Neural progenitor cell (in vitro differentiated cells): ENCODE measurements at places on chromosomes 6 and 20.

DNA sequence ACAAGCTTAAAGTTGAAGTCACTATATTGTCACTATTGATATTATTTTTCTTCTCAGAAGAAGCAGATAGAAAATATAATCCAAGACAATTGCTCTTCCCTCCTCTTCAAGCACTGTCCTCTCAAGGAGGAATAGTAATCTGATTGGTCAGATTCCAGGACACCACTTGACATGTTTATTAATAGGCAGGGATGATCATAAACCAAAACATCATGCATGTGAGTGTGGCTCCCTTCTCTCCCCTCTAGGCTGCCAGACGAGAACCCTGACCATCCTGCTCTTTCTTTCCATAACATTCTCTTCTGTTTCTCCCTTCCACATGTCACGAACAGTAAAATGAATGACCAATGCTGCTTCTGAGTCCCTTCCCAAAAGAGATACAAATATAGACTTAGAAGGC lies 7.5 kb downstream of the ATG5 start:
- DNase-seq = no peak

DNA sequence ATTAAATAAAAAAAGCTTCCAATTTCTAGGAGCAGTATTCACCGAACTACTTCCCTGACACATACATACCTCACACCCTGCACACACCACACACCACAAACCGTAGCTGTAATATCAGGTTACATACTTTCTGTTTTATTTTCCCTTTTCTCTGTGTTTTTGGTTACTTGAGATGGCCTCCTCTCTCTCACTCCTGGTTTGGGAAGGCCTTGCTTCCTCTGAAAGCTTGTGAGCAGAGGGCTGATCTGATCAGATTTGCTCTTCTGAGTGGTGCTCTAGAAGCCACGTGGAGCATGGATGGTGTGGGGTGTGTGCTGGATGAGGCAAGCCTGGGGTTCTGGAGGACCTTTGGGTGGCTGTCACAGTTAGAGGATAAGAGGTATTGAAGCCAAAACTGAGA lies 20.9 kb downstream of the UTRN start:
- no peak for DNase-seq

GRCh38 chr6:82365016-82365795 lies 1.6 kb downstream of the TPBG start:
- DNase-seq = peak; percentile 62

- DNase-seq = peak; percentile 85
Observed at GRCh38 chr20:62921119-62921687, 5.1 kb downstream of the DIDO1 start.

GRCh38 chr6:11410539-11411307 lies 126.8 kb upstream of the TMEM170B start:
- no peak for DNase-seq

DNA sequence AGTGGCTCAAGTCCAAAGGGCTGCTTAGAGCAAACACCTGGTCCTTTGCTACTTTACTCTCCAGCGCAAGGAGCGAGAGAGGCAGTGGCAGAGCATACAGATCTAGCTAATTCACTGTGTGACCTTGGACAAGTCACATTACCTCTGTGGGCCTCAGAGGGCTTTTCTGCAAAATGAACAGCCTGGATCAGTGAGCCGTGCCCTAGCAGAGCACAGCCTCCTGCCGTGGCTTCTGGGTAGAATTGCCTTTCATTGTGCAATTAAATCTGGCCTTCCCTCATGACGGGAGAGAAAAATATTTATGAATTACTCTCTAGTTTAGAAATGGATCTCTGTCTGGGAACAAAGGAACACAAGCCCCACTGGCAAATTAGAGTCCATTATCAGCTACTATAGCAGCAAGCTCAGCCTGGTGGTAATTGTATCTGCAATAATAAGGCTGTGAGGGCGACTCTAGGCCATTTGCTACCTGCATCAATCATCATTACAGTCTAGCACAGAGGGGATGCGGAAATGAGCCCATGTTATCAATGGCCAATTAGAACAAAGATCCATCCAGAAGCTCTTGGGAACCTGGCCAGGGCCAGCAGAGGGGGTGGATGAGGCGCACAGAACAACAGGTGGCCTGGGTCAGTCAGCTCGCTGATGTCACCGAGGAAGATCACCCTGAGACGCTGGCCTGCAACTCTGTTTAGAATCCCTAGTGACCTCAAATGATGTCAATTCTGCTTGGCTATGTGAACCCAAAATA lies 114.2 kb upstream of the LY86 start:
- no peak for DNase-seq

- peak; percentile 81 for DNase-seq
Observed at GRCh38 chr6:107114926-107115694, at the start of gene BEND3. TSS of gene BEND3 (minus strand) at chr6:107115515. CDS start at chr6:107099285, 16,230 bp downstream.

DNA sequence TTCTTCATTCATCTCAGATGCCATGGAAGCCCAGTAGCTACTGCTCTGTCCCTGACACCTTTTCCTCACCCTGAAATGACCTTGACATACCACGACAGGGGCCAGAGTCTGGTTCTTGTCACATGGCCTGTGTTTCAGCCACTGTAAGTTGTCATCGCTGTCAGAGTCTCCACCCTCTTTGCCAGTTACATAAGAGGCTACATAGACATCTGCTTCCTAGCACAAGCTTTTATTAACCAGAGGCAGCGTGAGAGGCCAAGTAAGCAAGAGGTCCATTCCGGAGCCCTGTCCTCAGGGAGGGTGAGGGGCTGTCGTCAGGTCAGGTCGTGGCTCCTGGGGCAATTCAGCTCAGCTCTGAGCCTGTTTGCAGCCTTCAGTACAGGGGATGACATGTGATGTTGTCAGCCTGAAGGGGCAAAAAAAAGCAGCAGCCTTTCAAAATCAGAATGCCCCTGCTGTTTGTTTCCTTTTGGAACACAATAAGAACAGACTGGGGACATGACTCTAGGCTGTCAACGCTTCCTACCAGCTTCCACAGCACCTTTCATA lies 146.3 kb downstream of the MTFR2 start:
- peak; percentile 42 for DNase-seq

DNA sequence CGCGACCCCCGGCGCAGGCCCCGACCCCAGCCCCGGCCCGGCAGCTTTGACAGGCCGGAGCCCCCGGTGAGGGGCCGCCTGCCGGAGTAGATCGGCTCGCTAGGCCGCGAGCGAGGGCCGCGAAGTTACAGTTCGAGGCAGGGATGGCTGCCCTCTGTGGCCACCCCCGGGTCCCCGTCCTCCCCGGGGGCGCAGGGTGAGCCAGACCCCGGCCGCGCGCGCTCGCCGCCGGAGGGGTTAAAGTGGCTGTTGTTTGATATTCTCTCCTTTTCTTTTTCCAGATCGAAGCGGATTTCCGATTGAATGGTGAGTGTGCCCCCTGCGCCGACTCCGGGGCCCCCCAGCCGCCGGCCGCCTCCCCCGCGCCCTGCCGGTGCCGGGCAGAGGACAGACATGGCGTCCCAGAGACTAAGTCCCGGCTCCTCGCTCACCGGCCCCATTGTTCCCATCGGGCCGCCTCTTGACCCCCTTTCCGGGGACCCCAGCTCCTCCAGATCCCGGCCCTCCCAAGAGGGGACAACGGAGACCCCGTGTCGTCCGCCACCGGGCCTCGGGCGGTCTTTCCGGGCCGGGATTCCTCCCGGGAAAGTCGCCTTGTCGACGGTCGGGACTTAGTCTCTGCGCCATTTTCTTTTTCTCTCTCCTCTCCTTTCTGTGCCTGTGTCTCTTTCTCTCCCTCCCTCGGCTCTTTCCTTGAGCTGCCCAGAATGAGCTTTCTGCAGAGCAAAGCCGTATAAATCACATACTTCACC lies 704 bp downstream of the TOP1 start:
- DNase-seq = peak; percentile 53

- no peak for DNase-seq
Observed at GRCh38 chr6:55772730-55773129, 102.7 kb downstream of the BMP5 start.

DNA sequence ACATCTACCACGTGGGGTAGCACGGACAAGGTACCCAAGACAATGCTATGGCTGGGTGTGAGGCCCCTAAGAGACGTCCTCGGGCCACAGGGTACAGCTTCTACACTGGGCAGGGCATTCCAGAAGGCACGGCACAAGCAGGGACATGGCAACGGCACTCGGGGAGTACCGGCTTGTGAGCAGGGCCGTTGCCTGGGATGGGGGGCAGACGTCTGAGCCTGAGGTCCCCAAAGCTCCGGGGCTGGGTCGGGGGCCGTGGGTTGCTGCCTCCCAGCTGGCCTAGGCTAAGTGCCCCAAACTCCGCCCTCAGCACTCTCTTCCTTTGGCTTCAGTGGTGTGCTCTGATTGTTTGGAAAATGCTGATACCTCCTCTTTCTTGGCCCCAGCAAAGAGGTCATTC lies 110.6 kb downstream of the SULF2 start:
- no peak for DNase-seq

- DNase-seq = no peak
Observed at GRCh38 chr20:50344232-50345071, 153.8 kb downstream of the CEBPB start.

- DNase-seq = peak; percentile 7
Observed at GRCh38 chr6:101666256-101666655, 272.7 kb downstream of the GRIK2 start.

GRCh38 chr6:155157101-155157500 lies 106.7 kb upstream of the CLDN20 start:
- no peak for DNase-seq

DNA sequence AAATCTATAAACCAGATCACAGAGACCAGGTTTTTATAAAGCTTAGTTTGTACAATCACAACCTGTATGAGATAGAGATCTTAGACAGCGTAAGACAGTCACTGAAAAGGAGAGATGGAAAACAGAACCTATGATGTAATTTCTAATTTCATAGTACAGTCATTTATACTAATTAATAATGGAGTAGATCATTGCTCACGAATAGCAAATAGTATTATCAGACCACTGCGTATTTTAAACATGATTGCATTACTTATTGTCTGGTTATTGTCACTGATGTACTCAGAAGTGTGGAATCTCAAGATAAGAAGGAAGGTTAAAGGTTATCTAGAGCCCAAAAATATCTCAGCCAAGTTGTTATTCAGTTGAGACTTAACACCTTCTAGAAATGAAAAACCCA lies 115.6 kb downstream of the KHDC1L start:
- DNase-seq = no peak

DNA sequence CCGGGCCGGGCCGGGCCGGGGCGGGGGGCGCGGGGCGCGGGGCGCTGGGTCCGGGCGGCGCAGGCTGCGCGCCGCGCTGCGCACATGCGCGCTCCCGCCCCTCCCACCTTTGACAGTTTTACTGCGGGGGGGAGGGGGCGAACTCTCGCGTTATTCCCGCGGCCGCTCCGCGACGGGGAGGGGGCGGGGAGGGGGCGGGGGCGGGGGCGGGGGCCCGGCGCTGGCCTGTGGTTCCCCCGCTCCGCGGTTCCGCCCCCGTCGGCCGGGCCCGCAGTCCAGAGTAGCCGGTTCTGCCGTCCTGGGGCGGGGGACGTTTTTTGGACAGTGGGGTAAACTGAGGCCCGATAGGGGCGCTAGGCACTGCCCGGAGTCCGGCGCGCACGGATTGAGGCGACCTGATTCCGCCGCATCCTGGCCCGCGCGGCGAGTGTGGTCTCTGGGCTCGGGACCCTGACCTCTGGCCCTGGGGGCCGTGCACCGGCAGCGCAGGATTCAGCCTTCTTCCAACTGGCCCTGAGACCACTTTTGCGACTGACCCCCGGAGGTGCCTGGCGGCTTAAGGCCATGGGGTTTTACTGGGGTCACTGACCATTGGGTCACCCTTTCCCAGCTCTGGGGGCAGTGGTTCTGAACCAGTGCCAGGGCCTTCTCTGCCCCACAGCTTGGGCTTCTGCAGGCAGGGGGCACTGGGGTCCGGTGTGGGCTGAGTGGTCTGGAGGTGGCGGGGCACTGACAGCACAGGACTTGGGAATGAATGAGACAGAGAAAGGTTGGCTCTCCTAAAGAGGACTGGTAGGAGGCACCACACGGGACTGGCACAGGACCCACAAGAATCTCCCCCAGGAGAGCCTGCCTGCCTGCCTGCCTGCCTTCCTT lies at the start of gene ZNF512B:
Gene ZNF512B, minus strand, starts transcription at position 93 of the 876 bp plus-strand sequence. CDS start 1,980 bp downstream, outside the sequence.
- DNase-seq = peak; percentile 79

- peak; percentile 67 for DNase-seq
Observed at GRCh38 chr6:31681135-31681671, 336 bp upstream of the LY6G5C start.

GRCh38 chr20:12243327-12243726 lies 325.6 kb downstream of the BTBD3 start:
- DNase-seq = no peak

DNA sequence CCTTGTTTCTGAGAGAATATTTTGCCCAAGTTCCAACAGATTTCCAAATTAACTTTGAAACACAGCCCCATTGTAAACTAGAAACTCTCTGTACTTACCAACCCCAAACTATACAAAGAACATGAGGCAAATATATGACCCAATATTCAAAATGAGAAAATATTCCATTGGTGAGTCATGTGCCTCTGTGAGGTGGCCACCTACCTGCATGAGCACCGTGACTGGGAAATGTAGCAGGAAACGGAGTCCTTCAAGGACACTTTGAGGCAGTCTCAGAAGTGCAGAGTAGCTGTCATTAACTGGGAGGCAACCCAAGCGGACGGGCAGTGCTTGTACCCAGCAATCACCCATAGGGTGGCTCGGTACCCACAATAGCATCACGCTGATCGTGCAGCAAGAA lies 335.5 kb upstream of the NOX3 start:
- no peak for DNase-seq

GRCh38 chr6:163915131-163915530 lies 500.6 kb downstream of the QKI start:
- DNase-seq = no peak

GRCh38 chr20:53595018-53595378 lies 1.4 kb upstream of the ZNF217 start:
- DNase-seq = no peak

DNA sequence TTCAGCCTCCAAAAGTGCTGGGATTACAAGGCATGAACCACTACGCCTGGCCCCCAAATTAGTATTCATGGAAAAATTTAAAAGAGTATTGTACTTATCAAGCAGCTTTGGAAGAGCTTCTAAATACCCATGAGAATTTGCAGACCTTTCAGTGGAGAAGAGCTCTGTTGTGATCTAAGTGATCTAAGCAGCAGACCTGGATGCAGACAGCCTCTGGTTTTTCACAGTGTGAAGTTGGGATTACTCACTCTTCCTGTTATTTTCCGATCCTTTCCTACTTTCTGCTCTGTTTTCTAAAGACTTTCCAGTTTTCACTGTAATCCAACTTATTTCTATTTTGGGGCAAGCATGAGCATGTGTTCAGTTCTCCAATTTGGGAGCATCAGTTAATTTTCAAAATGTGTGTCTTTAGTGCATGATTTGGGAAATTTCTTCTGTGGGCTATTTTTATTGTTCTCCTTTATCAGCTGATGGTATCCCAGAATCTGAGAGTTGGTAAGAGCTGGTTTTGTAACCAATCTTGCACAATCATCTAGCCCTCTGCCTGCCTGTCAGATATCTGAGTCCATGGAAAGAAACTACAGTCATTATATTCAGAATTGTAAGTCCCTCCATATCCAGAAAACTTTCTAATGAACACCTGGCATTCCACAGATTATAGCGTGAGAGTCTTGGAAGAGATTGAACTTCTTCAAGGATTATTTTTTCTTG lies 207.7 kb upstream of the DTNBP1 start:
- no peak for DNase-seq
